ENCODE measurements at places on chromosomes 5 and 9.

DNA sequence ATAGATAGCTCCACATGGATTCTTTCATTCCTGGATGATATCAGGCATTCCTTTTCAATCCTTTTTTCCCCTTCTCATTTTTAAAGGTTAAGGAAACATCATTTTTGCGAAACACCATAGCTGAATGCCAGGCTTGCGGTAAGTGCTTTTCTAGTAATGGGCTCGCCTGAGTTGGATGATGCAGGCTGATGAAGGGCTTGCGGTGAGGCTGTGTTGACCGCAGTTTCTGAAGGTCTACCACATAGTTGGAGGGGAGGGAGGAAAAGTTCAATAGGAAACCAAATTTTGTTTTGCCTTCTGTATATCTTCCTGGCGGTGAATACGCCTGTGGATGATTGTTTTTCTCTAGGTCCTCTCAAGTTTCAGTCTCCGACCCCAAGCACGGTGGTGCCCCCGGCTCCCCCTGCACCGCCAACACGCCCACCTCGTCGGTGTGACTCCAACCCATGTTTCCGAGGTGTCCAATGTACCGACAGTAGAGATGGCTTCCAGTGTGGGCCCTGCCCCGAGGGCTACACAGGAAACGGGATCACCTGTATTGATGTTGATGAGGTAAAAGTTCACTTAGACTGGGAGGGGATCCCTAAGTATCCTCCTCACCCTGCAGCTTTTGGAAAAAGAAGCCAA is 24.3 kb downstream of the THBS4 start:
- DNase-seq, result no peak

GRCh38 chr9:8826281-8826680 is 1026.7 kb upstream of the DMAC1 start:
- no peak for DNase-seq

DNA sequence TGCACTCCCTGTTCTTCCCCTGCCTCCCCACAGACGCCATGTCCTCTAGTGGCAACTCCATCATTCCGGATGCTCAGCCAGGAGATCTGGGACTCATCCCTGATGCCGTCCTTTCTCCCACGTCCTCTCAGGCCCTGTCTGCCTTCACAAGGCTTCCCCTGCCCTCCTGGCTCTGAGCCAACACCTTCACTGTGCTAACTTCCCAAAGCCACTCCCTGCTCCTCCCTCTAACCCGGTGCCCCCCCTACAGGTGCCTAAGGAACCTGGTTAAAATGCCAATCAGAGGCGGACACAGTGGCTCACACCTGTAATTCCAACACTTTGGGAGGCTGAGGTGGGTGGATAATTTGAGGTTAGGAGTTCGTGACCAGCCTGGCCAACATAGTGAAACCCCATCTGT is 67.6 kb downstream of the LMX1B start:
- DNase-seq, result no peak

DNA sequence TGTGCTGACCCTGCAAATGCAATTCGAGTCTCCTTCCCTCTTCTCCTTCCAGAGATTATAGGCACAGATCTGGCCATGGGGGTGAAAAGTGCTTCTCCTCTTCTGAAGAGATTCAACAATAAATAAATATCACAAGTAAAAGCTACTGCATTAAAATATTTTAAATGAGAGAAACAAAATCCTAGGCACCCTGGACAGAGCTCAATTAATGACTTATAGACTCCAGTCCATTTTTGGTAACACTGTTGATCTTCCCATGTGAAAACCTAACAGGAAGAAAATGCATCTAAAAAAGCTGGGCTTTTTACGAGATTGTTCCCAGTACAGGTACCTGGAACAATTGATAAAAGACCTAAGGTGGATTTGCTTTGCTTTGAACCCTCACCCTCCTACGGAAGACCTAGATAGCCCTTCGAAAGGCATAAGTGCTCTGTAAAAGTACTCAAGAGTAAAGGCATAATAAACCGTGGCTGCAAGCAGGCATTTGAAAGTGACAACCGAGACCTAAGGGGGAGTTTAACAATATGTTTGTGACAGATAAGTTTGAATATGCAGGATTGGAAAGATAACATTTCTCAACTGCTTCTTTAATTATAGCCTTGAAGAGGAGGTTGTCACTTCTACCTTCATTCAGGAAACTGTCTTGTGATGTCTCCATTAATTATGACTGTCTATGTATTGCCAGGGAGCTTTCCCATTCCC is 29.4 kb upstream of the MED10 start:
- no peak for DNase-seq

DNA sequence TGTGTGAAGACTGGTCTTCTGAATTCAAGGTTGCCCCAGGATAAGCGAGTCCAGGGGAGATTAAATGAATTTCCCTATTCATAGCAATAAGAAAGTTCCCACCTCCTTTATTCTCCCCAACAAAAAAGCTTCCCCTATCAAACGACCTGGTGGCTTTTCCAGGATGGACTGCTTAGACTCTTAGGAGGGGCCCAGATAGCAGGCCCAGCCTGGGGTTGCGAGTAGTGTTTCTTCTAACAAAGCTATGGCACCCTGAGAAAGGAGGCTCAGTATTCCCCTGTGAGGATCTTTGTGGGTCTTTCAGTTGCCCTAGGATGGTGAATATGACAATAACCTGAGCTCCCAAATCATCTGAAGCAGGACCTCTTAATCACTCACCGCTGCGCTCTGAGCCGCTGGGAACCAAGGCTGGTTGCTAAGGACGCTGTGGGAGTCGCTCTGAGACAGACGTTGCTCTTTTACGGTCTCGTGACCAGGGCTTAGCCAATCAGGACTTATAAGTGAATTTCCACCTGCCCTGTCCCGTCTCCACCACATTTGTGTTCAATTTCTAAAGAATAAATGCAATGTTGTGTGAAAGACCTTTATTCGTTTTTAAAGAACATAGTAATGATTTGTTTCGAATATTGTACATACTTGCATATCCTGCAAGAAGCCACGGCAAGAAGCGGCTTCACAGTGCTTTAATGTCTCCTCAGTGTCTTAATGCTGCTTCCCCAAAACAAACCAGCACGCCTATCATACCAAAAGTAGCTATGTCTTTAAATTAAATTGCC is at the start of gene TMEM232:
Gene TMEM232, minus strand, starts transcription at position 423 of the 776 bp plus-strand sequence. CDS start 59,319 bp downstream, outside the sequence.
- DNase-seq, result peak; percentile 65

DNA sequence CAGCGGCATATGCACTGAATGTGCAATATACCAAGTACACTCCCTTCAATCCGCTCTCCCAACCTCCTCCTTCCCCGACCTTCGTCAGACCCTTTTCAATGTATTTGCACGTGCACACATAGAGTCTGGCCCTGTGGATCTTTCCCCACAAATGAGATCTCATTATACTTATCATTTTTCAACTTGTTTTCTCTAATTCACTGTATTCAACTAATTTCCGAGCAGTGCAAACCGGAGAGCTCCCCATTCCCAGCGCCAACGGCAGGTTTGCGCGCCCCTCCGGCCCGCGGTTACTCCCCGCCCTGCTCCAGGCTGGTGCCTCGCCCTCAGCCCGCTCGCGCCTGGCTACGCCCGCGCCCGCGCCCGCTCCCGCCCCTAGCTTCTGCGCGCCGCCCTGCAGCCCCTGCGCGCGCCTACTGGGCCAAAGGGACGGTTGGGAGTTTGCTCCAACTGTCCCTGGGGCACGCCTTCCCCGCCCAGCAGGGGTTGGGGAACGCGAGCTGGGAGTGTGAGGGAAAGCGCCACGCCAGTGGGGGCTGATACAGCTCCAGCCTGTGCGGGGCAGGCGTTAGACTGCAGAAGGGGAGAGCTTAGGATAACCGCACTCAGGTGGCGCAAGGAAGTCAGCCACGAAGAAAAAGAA is 3.3 kb upstream of the CDC20B start:
- no peak for DNase-seq

DNA sequence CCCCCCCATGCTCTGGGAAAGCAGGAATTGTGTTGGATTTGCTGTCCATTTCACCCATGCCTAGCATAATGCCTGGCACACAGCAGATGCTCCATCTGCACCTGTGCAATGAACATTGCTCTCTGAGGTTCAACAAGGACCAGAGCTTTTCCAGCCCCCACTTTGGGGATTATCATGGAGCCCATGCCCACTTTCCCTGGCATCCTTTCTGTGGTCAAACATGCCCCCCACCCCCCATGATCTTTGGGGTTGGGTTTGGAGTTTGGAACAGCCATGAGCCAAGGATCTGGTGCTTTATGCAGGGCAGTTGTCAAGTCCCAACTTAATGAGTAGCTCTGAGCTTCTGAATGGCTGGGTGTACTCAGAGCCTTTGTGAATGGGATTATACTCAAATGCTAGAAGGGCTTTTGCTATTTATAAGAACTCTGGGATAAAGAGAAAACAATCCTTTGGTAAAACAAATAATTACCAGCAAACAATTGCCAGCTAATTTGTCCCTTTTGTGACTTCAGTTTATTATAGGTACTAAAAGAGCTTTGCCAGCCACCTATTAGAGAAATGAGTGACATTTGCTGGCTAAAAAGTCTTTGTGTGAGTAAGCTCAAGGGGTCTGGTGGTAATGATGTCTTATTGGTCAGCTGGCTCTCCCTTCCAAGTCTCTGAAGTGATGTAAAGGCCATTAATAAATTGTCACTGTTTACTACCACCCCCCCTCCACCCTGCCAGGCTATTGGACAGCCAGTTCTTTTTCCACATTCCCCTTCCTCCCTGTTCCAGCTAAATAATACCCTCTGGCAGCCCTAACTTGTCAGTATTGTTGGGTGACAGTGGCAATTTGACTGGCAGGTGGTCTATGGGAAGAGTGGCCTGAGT is 182.3 kb downstream of the MACROH2A1 start:
- DNase-seq, result no peak

DNA sequence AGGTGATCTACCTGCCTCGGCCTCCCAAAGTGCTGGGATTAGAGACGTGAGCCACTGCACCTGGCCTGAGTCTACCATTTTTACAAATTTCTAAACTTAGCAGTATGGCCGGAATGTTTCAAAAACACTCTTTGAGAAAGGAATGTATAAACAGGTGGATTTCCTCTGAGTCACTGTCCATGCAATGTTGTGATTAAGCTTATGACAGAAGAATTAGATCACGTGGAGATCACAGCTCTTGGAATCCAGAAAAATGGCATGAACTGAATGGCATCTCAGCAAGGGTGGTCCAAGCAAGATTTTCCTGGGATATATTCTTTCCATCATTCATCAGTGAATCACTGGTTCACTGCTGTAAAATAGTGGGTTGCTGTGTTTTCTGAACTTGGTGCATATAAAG is 865.0 kb downstream of the PTPRD start:
- no peak for DNase-seq

Data from activated CD8-positive, alpha-beta memory T cell treated with anti-CD3 and anti-CD28 coated beads for 4 hours (primary cell).